ENCODE measurements at places on chromosomes 16 and 17.

DNA sequence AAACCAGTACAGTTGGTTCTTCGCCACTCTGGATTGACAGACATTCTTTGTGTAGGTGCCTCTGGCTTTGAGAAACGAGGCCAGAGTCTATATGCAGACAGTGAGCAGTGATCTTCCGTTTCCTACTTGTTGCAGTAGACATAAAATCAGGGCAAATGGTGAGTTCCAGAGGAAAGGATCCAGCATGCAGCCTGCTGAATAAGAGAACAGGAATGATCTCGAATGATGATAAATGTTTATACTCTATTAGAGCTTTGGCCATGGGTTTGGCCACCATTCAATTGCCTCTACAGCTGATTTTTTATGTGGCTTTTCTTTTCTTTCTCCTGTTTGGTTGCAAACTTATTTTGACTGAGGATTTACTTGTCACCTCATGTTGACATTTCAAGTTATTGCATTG is 286.7 kb downstream of the IRX3 start:
- no peak for DNase-seq

DNA sequence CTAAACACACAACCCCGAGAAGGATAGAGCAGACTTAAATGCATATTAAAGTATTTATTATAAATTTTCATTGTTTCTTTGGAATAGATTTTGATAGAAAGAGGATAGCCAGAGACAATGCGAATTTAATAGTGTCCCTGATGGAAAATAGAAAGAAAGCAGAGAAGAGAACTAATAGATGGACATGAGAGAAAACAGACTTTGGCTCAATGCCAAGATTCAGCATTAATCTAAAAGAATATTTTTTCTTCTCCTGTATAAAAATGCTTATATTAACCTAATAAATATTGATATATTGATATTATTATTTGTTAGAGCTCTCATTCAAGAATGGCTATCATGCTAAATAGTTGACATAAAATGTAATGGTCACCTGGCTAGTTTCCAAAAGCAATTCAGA is 173.4 kb downstream of the KIF2B start:
- no peak for DNase-seq

DNA sequence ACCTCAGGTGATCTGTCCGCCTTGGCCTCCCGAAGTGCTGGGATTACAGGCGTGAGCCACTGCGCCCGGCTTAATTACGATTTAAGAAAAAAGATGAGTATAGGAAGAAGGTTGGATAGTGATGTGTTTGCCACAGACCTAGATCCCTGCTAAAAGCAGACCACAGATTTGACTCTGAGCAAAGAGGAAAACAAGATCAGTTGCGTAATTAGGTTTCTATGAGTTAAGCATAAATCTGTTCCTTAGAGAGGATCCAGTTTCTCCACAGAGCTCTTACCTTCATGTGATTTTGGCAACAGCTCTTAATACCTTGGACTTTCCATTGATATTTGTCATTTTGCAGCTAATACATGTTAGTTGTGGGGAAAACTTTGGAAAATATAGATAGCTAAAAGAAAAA is 31.1 kb downstream of the CDH1 start:
- DNase-seq = no peak

GRCh38 chr17:67130768-67131167 is 86.4 kb downstream of the CACNG1 start:
- no peak for DNase-seq

DNA sequence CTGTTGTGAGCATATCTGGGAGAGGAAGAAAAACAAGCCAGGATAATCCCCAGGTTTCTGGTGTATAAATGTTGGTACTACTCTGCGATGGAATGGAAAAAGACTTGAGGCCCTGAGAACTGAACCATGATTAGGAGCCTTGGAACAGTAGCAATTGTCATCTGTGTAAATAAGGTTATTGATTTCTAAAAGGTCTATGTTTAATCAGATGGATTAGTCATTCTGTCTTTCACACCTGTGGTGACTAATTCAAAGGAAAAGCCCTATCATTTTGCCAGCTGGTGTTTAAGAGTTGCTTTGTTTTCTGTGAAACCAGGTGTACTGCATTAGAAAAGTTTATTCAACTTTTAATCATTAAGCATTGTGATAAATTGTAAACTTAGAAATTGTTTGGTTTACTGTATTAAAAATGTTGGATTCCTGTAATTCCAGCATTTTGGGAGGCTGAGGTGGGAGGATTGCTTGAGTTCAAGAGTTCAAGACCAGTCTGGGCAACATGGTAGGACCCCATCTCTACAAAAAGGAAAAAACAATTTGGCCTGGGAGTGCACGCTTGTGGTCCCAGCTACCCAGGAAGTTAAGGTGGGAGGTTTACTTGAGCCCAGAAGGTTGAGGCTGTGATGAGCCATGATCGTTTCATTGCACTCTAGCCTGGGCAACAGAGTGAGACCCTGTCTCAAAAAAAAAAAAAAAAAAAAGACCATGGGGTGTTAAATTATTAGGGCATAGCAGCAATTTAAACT is 29.0 kb upstream of the KPNB1 start:
- DNase-seq = no peak

DNA sequence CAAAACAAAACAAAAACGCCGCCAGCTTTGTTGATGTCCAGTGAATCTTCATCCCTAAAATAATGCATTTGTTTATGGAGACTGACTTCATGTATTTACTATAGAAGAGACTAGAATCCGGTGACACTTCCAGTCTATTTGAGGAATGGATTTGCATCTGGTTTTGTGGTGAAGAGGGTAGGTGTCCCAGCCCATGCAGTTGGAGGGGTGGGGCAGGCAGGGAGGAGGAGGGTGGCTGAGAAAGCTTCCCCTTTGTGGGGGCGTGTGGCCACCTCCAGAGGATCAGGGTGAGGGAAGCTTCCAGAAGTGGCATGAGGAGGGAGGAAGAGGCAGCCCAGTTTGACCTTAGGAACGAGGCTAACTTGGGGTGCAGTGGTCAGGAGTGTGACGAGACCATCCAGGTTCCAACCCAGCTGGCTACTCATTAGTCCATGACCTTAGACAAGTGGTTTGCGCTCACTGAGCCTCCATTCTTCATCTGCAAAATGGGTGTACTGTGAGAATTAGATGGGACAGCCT is 69.5 kb downstream of the CMIP start:
- no peak for DNase-seq

DNA sequence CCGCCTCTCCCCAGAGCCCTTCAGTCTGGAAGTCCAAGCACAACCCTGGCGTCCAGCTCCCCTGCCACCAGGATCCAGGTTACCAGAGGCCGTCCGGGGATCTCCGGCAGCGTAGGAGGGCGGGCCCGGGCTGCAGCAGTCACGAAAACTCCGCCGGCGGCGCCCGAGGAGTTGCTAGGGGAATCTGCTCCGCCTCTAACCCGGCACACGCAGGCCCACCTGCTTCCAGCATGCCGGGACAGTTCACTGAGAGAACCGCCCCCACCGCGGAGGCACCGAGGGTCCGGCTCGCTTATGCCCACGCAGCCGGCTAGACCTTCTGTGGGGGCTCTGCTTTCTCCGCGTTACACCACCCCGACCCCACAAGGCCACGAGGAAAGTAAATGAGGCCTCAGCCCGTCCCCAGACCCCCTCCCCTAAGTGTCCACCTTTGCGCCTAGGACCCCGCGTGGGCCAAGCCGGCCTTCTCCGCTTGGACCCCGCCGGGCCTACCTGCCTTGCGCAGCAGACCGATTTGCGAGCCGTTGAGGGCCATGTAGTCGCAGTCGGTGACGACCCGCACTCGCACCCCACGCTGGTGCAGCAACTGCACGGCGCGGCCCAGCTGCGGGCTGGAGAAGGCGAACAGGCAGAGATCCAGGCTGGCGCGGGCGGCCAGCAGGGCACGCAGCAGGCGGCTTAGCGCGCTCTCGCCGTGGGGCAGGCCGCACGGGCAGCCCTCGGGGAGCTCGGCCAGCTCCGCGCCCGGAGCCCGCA is 587 bp downstream of the PLD6 start:
- peak; percentile 45 for DNase-seq

GRCh38 chr17:4480929-4481898 is 17.5 kb upstream of the SPNS2 start:
- DNase-seq = no peak

DNA sequence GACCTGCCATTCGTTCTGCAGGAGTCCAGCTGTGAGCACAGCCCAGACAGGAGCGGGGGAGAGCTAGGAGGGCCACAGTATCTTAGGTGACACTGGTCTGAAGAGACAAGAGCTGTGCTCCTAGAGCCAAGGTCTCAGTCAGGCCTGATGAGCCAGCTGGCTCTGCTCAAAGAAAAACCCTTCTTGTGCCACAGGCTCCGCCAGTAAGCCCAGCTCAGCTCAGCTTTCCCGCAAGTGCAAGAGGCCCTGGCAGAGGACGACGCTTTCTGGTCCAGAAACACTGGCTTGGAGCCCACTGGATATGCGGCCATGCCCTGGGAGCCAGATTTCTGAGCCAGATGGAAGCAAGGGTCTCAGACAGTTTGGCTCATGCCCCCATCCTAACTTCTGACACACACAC is 23.9 kb downstream of the PEMT start:
- peak; percentile 71 for DNase-seq

- peak; percentile 93 for DNase-seq
These were observed 6.7 kb downstream of the HS3ST3A1 start for GRCh38 chr17:13594762-13595598.

GRCh38 chr17:58308173-58308984 is 20.2 kb downstream of the TSPOAP1 start:
- DNase-seq = no peak

DNA sequence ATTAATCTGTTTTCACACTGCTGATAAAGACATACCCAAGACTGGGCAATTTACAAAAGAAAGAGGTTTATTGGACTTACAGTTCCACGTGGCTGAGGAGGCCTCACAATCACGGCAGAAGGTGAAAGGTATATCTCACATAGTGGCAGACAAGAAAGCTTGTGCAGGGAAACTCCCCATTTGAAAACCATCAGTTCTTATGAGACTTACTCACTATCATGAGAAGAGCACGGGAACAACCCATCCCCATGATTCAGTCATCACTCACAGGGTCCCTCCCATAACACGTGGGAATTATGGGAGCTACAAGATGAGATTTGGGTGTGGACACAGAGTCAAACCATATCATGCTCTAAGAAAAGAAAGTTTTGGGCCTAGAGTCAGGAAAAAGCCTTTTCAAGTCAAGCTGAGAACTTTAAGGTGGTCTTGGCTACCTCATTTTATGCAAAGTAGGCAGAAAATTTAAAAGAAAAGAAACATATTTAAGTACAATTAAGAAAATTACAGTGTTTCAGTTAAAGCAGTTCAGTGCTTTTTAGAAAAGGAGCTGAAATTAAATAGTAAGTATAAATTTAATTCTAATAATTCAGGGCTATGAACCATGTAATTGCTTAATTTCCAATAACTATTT is 24.9 kb upstream of the CRYM start:
- DNase-seq = no peak

- no peak for DNase-seq
These were observed 7.0 kb downstream of the COG1 start for GRCh38 chr17:73199751-73200317.

- DNase-seq = no peak
These were observed 130.1 kb upstream of the CCL2 start for GRCh38 chr17:34125010-34125409.

DNA sequence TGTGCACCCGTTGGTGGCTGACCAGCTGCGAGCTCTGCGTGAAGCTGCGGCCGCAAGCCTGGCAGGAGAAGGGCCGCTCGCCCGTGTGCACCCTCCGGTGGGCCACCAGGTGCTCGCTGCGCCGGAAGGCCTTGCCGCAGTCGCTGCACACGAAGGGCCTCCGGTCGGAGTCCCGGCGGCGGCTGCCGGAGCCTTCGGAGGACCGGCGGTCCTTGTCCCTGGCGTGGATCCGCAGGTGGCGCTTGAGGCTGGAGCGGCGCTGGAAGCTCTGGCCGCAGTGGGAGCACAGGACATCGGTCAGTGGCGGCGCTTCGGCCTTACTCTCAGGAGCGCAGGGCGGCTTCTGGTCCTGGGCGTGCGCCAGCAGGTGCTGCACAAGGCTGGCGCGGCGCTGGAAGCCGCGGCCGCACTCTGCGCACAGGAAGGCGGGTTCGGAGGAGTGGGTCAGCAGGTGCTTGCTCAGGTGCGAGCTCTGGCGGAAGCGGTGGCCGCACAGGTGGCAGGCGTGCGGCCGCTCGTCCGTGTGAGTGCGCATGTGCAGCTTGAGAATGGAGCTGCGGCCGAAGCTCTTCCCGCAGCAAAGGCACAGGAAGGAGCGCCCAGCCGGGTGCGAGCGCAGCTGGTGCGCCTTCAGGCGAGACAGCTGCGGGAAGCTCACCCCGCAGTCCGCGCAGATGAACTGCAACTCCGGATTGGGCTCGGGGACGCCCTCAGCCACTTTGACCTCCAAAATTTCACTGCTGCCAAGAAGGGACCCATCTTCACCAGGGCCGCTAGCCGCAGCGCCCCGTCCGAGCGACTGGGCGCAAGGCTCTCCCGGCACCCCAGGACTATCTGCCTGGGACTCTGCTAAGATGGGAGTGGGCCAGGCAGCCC is 9.1 kb downstream of the ZSCAN10 start:
- no peak for DNase-seq

DNA sequence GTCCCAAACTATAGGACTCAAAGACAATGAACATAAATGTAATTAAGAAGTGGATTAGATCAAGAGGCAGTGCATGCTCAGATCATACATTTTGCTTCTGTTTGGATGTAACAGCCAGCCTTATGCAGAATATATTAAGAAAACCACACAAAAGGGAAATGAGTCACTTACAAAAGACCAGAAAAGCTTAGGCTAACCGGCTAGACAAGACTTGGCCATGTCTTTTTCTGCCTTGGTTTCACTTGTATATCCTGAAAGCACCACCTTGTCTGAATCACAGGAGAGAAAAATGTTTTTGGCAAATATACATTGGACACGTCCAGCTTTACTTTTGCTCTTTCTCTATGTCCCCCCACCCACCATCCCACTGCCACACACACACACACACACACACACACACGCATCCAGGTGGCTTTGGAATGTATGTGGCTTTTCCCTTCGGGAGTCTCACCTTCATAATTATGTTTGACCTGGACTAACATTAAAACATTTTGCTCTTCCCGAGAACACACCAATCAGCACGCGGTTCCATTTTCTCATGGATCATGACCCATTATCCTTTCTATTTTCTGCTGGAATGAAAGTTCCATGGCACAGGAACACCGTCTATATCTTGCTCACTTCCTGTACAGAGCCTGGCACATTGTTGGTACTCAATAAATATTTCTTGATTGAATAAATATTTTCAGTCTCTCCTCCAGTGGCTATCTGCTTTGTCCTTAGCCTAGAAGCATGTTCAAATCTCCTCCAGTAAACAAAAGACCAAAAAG is 64.6 kb downstream of the CDK5R1 start:
- no peak for DNase-seq

DNA sequence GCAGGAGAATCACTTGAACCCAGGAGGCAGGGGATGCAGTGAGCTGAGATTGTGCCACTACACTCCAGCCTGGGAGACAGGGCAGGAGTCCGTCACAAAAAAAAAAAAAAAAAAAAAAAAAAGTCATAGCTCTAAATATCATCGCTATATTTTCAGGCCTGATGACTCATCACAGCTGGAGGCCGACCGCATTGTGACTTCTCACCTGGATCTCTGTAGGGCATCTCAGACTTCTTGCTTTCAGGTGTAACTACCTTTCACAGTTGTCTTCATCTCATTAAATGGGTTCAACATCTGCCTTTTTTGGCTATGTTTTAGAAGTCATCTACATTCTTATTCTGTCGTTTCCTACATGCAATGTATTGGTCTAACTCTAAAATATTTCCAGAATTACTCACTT is 353.1 kb upstream of the MON1B start:
- DNase-seq = no peak
